ENCODE measurements at places on chromosomes 13 and 19. TPM values are rescaled to one million over a fixed set of nuclear protein-coding genes. Genes with fewer than 3 reads are reported as not detected.
A peak's percentile ranks its signal among the peaks of the same experiment; 100 is the strongest.

The LILRA2 gene
- 3.2 TPM for total RNA-seq

GRCh38 chr13:51924756-51925544 is 63.2 kb downstream of the CCDC70 start:
- H3K4me1 ChIP-seq, result no peaks in the 10 kb centered on the region
- no peak overlapping the region for H3K27ac ChIP-seq
- peaks cover 7% of the 10 kb centered on the region for H3K36me3 ChIP-seq
- no peaks in the 10 kb centered on the region for H3K27me3 ChIP-seq
- H3K4me3 ChIP-seq, result no peak overlapping the region

DNA sequence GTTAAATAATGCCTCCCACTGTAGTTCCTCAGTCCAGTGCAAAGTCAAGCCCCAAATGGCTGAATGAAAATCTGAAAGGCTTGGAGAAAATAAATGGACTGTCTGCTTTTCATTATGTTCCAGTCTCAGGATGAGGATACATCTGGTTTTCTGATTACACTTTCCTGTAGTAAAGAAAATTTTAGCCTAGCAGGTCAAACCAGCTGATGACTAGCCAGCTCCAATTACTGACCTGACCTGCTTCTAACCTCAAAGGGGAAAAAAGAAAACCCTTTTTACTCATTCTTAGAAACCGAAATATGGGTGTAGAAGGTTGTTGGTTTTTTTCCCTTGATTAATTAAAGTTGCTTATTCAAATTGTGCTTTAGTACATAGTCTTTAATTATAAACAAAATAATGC is 418.4 kb downstream of the EFNB2 start:
- no peak for DNase-seq
- H3K4me3 ChIP-seq, result no peak overlapping the region
- H3K36me3 ChIP-seq, result no peaks in the 10 kb centered on the region
- H3K27ac ChIP-seq, result no peak overlapping the region
- H3K4me1 ChIP-seq, result no peaks in the 10 kb centered on the region

The ZNF723 gene
- total RNA-seq, result not detected

The EFNA2 gene
- total RNA-seq, result not detected

DNA sequence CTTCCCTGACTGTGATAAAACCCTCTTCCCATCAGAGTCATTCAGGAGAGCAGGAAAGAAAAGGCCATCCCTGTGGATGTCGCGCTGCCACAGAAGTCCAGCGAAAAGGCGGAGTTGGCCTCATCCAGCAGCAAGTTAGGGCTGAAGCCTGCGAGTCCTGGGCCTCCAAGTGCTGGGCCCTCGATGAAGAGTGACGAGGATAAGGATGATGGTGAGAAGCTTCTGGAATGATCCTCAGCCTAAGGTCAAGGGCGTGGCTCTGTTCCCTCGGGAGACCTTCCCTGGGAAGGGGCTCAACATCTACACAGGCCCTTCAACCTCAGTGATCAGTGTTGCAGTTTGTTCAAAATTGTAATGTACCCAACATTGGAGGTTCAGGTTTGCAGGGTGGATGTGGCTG is 22.3 kb downstream of the TEX29 start:
- H3K4me1 ChIP-seq, result no peaks in the 10 kb centered on the region
- no peaks in the 10 kb centered on the region for H3K36me3 ChIP-seq
- no peak overlapping the region for H3K4me3 ChIP-seq
- H3K27ac ChIP-seq, result no peak overlapping the region

GRCh38 chr13:67408798-67409197 is 178.7 kb upstream of the PCDH9 start:
- H3K4me3 ChIP-seq, result no peak overlapping the region
- no peak for DNase-seq
- no peaks in the 10 kb centered on the region for H3K4me1 ChIP-seq
- no peak overlapping the region for H3K27ac ChIP-seq

GRCh38 chr13:78632996-78633395 is 26.0 kb downstream of the OBI1 start:
- no peak overlapping the region for H3K27ac ChIP-seq
- H3K4me1 ChIP-seq, result no peaks in the 10 kb centered on the region
- DNase-seq, result no peak
- H3K4me3 ChIP-seq, result no peak overlapping the region
- peaks cover 16% of the 10 kb centered on the region for H3K36me3 ChIP-seq

DNA sequence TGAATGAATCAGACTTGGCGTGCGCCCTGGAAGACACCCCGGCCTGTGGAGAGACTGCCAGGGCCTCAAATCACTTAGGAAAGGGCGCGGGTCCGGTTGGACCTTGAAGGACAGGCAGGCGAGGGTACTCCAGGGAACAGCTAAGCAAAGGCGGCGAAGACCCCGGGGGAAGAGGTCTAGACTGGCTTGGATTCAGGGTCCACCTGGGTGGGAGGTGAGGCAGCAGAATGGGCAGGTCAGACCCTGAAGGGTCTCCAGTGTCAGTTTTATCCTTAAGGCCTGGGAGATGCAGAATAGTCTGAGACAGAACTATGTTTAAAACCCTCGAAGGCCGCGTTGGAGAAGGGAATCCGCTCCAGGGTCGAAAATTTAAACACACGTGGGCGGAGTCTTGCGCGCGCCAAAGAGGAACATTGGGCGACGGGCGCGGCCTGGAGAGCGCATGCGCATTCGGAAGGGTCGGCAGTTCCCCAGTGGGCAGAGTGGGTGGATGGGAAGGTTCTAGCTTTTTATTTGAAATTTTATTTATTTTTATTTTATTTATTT is 567 bp upstream of the SMG9 start:
- H3K36me3 ChIP-seq, result peaks cover 2% of the 10 kb centered on the region
- peak; percentile 90 for DNase-seq
- peak overlapping the region; percentile 98 for H3K27ac ChIP-seq
- no peaks in the 10 kb centered on the region for H3K27me3 ChIP-seq
- peaks cover 28% of the 10 kb centered on the region for H3K4me1 ChIP-seq

GRCh38 chr19:5070331-5070730 is 101.4 kb downstream of the KDM4B start:
- no peak overlapping the region for H3K27ac ChIP-seq
- no peaks in the 10 kb centered on the region for H3K4me1 ChIP-seq
- H3K27me3 ChIP-seq, result no peaks in the 10 kb centered on the region
- peaks cover 8% of the 10 kb centered on the region for H3K36me3 ChIP-seq
- no peak for DNase-seq

GRCh38 chr13:95226476-95226875 is 74.8 kb downstream of the ABCC4 start:
- peak overlapping the region; percentile 45 for H3K27ac ChIP-seq
- H3K4me1 ChIP-seq, result no peaks in the 10 kb centered on the region
- H3K36me3 ChIP-seq, result no peaks in the 10 kb centered on the region
- DNase-seq, result no peak
- H3K27me3 ChIP-seq, result no peaks in the 10 kb centered on the region
- H3K4me3 ChIP-seq, result no peak overlapping the region

The OPA3 gene
- total RNA-seq, result 7.2 TPM

GRCh38 chr19:29245215-29245614 is 32.3 kb upstream of the UQCRFS1 start:
- no peaks in the 10 kb centered on the region for H3K36me3 ChIP-seq
- H3K4me3 ChIP-seq, result no peak overlapping the region
- no peak for DNase-seq
- H3K4me1 ChIP-seq, result no peaks in the 10 kb centered on the region
- H3K27me3 ChIP-seq, result peaks cover 3% of the 10 kb centered on the region

DNA sequence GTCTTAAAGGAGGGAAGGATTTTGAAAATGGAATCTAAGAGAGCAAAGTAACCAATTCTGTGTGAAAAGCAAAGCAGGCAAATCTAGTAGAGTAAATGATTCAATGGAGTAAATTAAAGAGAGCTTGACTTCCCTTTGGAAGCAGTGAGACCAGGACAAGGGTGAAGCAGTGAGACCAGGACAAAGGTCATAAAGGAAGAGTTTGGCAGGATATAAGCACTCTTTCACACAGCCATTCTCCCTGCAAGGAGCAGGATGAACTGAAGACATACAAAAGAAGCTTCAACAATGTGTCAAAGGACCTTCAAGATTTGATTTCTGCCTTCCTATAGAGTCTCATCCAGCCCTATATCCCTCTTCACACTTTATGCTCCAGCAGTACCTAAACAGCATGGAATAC is 123.8 kb downstream of the ENOX1 start:
- H3K4me1 ChIP-seq, result peaks cover 29% of the 10 kb centered on the region
- no peaks in the 10 kb centered on the region for H3K36me3 ChIP-seq
- peak overlapping the region; percentile 74 for H3K27ac ChIP-seq

DNA sequence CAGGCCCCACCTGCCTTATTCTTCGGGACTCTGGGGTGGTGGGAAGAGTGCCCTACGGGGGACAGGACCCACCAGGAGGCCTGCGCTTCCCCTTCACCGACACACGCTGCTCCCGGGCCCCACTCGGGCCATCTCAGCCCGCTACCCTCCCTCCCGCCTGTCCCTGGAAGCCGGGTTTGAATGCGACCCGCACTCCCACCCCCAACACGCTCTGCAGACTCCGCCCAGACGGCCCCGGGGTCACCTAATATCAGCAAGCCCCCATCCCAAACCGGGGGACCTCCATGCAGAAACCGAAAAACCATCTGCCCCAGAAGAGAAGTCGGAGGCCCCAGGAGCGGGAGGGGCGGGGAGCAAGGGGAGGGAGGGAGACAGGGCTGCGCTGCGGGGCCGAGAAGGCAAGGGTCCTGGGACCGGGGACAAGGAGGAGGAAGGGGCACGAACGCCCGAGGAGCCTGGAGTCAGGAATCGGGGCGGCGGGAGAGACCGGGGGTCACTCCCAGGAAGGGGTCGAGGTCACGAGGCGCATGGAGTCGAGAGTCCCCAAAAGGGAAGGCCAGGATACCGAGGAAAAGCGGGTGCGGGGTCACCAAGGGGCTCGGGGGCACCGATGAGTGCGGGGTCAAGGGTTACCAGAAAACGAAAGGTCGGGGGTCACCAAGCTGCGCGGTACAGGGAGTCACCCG is 766 bp downstream of the SBNO2 start:
- DNase-seq, result peak; percentile 73
- H3K27ac ChIP-seq, result peak overlapping the region; percentile 99
- H3K4me1 ChIP-seq, result peaks cover 53% of the 10 kb centered on the region
- H3K36me3 ChIP-seq, result no peaks in the 10 kb centered on the region
- H3K27me3 ChIP-seq, result no peaks in the 10 kb centered on the region
